Endodermal cell (in vitro differentiated cells): ENCODE measurements at places on chromosomes 3 and 15.

DNA sequence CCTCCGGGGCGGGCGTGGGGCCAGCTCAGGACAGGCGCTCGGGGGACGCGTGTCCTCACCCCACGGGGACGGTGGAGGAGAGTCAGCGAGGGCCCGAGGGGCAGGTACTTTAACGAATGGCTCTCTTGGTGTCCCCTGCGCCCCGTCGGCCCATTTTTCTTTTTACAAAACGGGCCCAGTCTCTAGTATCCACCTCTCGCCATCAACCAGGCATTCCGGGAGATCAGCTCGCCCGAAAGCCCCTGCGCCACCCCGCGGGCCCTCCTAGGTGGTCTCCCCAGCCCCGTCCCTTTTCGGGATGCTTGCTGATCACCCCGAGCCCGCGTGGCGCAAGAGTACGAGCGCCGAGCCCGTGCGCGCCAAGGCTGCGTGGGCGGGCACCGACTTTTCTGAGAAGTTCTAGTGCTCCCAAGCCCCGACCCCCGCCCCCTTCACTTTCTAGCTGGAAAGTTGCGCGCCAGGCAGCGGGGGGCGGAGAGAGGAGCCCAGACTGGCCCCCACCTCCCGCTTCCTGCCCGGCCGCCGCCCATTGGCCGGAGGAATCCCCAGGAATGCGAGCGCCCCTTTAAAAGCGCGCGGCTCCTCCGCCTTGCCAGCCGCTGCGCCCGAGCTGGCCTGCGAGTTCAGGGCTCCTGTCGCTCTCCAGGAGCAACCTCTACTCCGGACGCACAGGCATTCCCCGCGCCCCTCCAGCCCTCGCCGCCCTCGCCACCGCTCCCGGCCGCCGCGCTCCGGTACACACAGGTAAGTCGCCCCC is at the start of gene THBS1:
THBS1 (plus strand) TSS at position 595 of the 757 bp plus-strand sequence. CDS start 779 bp downstream, outside the sequence.
- DNase-seq = peak; percentile 98

DNA sequence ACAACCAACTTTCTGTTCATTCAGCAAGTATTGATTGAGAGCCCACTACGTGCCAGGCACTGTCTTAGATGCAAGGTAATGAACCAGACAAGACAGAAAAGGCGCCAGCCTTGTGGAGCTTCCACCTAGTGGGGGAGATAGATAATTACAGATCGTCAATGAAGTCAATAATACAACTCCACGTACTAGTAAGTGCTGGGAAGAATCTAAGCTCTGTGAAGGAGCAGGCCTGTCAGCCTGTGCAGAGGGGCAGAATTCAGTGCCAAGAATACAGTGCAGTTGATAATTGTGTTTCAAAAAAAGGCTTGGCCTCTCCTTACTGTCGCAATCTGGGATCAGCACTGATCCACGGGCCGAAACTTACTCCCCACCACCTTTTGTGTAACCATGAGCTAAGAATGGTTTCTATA is 186.3 kb downstream of the FEZF2 start:
- peak; percentile 67 for DNase-seq

- no peak for DNase-seq
Measured at GRCh38 chr3:72756900-72757299, 91.3 kb downstream of the SHQ1 start.

DNA sequence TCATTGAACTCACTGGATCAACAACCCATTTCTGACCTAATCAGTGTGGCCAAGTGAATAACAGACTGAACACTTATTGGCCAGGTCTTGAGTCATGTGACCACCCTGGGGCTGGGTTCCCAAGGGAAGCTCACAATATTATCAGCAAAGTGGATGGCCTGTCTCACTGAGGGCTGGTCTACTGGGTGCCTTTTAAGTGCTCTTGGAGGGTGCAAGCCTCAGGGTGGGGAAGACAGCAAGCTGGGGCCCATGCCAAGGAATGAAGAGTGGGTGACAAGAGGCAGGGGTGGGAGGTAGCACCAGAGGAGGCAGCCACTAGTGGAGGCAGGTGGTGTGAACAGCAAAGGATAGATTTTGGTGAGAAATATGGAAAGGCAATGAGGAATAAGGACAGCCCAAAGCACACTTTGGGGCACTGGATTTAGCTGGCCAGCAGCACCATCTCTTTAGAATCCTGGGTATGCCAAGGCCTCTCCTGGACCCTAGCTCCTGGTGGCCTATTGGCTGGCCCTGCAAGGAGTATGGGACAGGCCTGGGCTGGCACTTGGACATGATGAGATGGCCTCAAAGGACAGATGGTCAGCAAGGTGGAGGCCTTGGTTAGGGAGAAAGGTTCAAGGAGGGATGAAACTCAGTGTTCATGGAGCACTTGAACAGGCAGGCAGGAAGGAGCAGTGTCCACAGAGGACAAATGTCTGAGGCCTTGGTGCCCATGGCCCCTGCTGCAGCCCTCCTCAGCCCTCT is 34.2 kb downstream of the HMCES start:
- DNase-seq = peak; percentile 56

- DNase-seq = no peak
Measured at GRCh38 chr3:97994328-97994945, 22.2 kb upstream of the RIOX2 start.

DNA sequence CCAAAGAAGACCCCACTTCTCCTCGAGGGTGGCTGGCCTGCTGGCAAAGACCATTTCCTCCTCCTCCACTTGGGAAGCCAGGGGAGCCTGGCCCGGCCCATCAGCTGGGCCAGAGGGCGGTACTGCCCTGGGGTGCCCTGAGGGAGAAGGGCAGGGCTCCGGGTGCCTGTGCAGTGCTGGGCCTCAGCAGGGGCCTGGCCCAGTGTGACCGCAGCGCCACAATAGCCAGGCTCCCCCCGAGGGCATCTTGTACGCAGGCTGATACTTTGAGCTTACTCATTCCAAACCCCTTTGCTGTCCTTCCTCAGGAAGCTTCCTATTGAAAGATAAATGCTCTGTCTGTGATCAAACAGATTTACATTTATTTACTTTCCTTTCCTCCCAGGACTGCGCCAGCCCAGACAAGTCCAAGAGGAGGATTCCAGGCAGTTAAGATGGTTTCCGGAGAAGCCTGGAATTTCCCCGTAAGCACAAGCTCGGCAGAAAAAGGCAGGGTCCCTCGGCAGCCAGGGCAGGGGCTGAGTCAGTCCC is 240.1 kb downstream of the XXYLT1 start:
- peak; percentile 47 for DNase-seq

- no peak for DNase-seq
Measured at GRCh38 chr3:64345371-64345770, 120.1 kb upstream of the PRICKLE2 start.

GRCh38 chr3:57779666-57780065 is 23.6 kb downstream of the SLMAP start:
- DNase-seq = no peak

GRCh38 chr3:36193448-36193847 is 186.9 kb upstream of the STAC start:
- no peak for DNase-seq

DNA sequence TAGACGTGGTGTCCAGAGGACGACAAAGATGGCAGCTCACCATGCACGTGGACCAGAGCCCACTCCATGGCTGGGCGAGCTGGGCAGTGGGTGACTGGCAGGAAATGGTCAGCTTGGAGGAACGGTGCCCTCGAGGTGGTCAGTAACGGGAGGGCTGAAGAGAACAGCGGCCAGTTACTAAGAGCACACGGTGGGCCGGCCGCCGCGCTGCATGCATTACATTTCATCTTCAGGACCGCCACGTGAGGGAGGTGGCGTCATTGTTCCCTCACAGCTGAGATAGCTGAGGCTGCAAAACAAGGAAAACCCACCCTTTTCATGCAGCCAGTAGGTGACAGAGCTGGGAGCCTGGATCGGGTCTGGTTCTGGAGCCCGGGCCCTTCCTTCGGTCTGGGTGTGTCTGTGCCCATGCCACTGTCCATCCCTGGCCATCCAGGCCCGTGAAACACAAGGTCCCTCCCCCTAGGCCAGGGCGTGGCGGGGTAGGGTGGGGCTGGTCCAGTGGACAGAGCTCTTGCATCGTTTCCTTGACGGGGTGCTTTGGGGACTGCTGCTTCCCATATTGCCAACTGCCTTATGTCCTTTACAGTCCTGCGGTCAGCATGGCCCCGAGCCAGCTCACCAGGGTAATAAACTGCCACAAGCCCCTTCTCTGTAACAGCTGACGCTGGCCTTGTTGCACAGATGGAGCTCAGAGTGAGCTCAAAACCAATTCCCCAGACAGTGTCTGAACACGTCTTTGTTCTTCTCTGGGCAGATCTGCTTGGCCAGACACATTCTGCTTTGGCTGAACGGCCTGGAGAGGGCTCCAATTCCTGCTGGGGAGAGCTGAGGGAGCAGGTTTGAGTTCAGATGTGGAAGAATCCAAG is 51.8 kb downstream of the RGMA start:
- peak; percentile 65 for DNase-seq

- no peak for DNase-seq
Measured at GRCh38 chr3:194091141-194091540, 44.8 kb upstream of the HES1 start.

DNA sequence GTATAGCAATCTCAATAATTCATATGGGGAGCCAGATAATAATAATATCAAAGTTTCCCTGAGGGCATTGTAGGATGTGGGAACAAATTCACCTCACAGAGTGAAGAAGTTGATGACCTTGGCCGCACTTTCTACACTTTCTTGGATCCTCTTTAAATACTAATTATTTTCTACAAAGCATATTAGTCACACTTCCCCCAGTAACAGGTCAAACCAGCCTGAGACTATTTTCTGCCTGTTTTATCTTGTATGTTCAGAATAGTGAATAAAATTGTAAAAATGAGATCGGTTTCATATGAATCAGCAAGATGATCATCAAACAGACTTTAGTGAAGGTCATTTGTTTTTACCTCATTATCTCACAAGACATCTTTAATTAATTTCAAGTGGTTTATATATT is 2.3 kb upstream of the OR5K3 start:
- DNase-seq = no peak

- DNase-seq = no peak
Measured at GRCh38 chr3:196149375-196149774, 61.8 kb downstream of the ZDHHC19 start.

- peak; percentile 74 for DNase-seq
Measured at GRCh38 chr3:186413615-186414415, 51.8 kb upstream of the DGKG start.

DNA sequence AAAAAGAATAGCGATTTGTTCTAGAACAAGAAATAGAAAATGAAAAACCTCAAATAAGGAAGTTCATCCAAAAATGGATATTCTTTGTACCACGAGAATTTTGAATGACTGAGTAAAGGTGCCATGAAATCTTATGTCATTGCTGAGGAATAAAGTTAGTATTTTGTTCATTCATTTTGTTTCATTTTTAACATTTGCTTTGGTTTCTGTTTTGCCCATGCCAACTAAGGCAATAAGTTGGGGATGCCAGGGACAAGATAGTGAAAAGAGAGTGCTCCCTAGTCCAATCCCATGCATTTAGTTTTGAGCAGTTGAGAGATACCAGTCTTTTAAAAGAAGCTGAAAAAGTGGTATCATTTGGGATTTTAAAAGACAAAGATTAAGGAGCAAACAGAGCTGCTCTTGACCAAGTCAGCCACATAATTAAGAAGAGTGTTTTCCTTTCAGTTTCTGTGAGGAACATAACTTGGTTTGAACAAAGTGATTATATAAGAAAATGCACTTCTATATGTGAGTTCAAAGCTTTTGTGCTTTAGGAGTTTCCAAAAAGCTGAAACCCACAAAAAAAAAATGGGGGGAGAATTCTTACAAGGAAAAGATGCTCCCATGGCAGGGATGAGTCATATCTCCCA is 201.4 kb downstream of the PLOD2 start:
- no peak for DNase-seq

DNA sequence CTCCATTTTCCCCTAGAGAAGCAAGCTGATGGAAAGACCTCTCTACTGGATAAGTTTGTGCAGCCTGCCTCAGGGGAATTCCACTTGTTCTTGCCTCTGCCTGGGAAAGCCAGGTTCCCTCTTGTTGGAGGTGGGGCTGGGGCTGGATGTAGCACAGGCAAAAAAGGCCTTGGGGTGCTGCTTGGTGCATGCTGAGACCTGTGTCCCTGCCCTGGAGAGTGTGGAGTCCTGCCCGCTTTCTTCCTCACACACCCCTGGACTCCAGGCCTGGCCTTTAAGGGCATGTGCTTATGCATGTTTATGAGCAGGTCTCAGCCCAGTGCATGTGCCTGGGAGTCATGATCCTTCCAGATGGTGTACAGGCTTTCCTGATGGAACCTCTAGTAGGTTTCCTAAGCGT is 23.5 kb upstream of the JMJD7 start:
- DNase-seq = no peak

DNA sequence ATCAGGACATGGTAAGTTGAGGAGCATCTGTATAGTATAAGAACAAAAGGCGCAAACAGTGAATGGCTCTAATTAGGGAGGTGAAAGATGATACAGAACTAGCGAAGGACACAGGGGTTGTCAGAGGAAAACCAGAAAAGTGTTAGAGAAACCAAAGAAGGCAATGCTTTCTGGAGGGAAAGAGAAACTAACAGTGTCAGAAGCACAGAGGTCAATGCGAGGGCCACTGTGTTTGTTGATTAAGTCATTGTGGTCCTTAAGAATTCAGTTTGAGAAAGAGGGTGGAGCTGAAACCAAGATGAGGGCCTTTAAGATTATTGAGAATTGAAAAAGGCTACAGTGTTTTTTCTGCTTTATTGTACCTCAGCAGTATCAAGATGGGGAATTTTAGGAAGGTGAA is 28.8 kb downstream of the ATG7 start:
- DNase-seq = no peak

- no peak for DNase-seq
Measured at GRCh38 chr3:129560911-129561594, 18.1 kb downstream of the H1-8 start.

DNA sequence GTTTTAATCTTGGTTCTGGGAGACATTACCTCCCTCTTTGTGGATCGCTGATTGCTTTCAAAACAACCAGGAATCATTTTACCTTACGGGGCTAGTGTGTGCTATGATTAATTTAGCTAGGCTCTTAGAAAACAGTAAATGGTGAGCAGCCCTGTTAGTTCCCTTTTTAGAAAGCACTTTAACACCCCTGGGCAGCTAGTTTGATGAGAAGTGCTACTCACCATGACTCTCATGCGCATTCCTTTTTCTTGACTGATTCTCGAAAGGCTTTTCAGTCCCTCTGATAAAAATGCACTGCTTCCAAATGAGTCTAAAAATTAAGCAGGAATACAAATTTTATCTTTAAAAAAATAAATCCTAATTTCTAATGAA is 75.3 kb upstream of the LEKR1 start:
- no peak for DNase-seq
